ENCODE measurements at places on chromosomes 3 and 15. TPM values are rescaled to one million over a fixed set of nuclear protein-coding genes. Genes with fewer than 3 reads are reported as not detected.

GRCh38 chr3:12968541-12968940 is 104.7 kb downstream of the IQSEC1 start:
- no peak for DNase-seq

DNA sequence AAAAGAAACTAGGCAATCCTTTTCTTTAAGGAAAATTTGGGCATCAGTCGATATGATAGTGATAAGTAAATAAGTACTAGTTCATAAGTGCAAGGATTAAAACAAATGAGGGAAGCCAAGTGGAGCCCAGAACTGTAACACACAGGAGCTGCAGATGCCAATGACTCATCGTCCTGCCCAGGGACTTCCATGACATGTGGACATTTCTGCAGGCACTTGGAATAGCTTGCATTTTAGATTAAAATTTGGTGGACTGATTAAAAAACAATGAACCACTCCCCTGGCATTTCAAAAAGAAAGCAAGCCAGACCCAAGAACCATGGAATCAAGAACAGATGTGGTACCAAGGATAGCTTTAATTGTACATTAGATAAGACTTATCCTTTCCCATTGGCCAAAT is 2.9 kb downstream of the SAMD7 start:
- no peak for DNase-seq

- DNase-seq: no peak
Observed at GRCh38 chr3:129358772-129359371, 69.6 kb downstream of the EFCAB12 start.

GRCh38 chr3:59605318-59605717 is 555.5 kb upstream of the CFAP20DC start:
- DNase-seq: no peak

DNA sequence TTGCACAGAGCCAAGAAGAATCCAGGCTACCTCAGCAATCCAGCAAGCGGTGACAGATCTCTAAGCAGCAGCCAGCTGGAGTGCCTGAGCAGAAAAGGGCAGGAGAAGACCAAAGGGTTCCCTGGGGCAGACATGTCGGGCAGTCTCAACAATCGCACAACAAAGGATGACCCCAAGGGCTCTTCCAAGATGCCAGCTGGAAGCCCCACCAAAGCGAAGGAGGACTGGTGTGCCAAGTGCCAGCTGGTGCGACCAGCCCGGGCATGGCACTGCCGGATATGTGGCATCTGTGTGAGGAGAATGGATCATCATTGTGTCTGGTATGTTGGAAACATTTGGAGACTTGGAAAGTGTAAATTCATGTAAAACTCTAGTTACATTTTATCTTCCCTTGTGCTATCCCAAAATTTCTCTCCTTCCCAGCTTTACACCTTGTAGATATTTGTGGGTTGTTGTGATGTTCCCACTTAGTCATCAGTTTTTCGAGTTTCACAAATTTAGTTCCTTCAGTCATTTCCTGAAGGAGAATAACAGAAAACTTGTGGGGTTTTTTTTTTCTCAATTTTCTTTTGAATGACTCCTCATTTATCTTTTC is 6.4 kb downstream of the ZDHHC23 start:
- DNase-seq: no peak

- no peak for DNase-seq
Observed at GRCh38 chr3:147554332-147554731, 145.2 kb downstream of the ZIC1 start.

GRCh38 chr3:40827226-40827625 is 302.5 kb downstream of the ZNF621 start:
- no peak for DNase-seq

DNA sequence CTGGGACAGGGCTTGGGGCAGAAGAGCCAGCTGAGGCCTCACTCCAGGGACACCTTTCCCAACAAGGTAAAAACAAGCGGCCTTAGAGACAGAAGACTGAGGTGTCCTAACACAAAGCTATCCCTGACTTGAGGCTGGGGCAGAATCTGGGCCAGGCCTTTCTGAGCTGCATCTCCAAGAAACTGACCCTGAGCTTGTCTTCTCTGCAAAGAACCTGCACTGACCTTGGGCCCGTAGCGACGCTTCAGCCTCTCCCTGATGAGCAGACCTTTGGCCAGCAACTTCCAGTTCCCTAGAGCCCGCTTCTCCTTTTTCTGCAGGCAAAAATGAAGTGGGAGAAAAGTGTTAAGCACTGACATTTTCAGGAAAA is 22.2 kb downstream of the TMEM43 start:
- DNase-seq: peak; percentile 10

GRCh38 chr3:46447228-46447985 is 17.3 kb downstream of the LTF start:
- DNase-seq: no peak

The CLDN1 gene
- 36.2 TPM for polyA plus RNA-seq

DNA sequence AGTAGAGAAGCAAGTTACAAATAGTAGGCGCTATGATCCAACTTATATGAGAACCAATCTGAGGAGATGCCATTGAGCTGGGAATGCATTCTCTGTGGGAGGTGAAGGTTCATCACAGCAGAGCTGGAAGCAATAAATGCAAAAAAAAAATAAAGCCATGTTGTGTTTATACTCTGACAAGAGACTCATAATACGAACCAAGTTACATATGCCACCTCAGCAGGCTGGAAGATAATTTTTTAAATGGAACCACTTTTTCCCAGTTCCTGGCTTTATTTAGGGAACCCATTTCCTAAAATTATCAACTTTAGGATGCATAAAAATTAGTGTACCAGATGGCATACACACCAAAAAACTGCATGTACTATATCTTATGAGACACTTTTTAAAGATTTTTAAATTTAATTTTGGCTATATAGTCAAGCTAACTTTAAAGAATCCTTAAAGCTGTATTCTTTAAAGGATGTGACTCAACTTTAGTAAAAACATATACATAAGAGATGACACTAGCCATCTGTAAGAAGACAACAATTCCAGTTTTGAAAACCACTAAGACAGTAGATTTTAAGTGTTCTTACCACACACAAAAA is 23.6 kb upstream of the SETMAR start:
- DNase-seq: no peak

DNA sequence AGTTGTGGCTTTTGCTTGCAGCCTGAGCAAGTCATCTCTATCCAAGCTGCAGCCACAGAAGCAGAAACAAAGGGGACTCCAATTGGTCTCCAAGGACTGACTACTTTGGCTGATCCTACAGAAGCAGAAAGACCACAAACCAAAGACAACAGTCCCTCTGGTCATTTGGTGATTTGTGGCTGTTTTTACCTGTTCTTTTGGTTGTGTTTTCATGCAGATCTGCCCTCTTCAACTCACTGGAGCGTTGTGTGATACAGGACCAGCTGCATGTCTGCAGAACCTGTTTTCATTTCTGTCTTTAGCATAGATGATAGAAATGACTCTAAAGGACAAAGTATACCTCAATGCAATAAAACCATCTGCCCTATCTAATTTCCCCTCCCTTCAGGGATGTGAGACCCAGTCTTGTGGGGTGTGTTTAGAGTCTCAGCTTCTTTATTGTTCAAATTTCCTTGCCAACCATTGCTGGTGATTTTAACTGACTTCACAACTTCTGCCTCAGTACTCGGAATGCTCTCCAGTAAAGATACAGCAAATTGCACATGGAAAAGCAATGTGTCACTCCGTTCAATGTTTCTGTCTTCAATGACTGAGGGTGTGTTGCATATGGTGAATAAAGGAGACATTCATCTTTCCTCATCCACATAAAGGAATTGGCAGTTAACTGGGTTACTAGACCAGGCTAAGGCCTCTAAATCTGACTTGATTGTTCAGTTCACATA is 48.9 kb upstream of the SLC7A14 start:
- DNase-seq: no peak

- DNase-seq: no peak
Observed at GRCh38 chr3:186760141-186760833, 23.1 kb upstream of the EIF4A2 start.

DNA sequence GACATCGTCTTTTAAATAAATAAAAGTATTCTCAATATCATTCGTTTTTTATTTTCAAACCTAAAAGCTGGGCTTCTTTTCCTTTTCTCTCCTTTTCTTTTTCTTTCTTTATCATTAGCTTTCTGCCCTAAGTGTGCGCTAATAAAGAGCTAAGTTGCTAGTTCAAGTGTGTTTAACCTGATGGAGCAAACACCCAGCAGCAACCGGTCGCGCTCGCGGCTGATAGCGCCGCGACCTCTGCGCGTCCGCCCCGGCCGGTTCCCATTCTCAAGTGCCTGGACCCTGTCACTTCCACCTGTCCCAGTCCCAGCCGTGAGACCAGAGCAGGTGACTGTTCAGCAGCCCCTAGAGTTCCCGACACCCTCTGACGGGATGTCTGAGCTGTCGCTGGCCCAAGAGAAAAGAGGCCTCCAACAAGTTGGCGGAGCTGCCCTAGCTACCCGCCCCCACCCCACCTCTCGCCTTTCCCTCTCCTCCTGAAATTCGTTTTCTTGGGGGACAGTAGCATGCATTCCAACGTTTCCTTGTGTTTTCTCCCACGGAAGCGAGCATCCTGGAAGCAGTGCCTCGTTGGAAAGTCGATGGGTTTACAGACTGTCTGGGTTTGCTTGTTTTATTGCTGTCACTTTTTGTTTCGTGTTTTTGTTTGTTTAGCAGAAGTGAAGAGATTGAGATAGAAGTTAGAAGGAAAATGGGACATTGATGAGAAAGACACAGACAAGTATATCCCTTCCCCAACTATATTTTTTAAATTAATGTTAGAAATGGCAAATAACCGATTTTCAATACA is 3.1 kb upstream of the MECOM start:
- peak; percentile 93 for DNase-seq

GRCh38 chr3:18223571-18223970 is 201.6 kb downstream of the SATB1 start:
- DNase-seq: no peak

- DNase-seq: no peak
Observed at GRCh38 chr3:129610276-129610675, 3.8 kb upstream of the PLXND1 start.

- peak; percentile 37 for DNase-seq
Observed at GRCh38 chr15:99435113-99435695, 130.6 kb upstream of the MEF2A start.

The VIPR1 gene
- polyA plus RNA-seq: 10.6 TPM

- DNase-seq: no peak
Observed at GRCh38 chr3:94440767-94441493, 378.1 kb downstream of the NSUN3 start.

- DNase-seq: no peak
Observed at GRCh38 chr15:82737975-82738374, 28.3 kb upstream of the AP3B2 start.

The KIF15 gene
- polyA plus RNA-seq: 0.16 TPM

- DNase-seq: peak; percentile 10
Observed at GRCh38 chr15:86650094-86650493, 570.4 kb downstream of the AGBL1 start.

DNA sequence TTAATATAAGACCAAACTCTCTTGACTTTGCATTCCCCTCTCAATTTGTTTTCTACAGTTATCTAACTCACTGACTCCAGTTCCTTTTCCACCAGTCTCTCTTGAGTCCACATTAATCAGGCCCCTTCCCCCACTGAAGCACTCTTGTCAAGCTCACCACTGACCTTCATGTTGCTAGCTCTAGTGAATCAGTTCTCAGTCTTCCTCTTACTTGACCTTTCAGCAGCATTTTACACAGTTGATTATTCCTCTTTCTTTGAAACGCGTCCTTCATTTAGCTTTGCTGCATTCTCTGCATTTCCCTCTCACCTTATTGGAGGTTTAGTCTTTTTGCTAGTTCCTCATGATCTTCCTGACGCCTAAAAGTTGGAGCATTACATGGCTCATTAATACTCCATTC is 8.3 kb downstream of the PPP2R3A start:
- no peak for DNase-seq

DNA sequence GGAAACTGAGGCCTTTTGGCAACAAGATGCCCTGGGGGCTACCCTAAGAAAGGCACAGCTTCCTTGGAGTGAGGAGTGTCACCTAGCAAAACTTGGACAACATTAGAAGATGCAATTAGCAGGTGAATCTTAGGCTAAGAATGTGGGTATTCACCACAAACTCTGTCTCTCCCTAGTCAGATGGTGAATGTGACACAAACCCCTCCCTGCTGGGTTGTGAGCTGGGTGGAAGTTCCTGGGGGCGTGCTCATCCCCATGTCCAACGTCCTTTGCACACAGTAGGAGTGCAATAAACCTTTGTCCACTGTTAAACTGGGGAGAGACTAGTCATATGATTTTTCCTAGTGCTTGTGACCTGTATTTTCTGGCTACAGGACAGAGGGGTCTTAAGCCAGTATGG is 67.1 kb upstream of the SH3GL3 start:
- no peak for DNase-seq

DNA sequence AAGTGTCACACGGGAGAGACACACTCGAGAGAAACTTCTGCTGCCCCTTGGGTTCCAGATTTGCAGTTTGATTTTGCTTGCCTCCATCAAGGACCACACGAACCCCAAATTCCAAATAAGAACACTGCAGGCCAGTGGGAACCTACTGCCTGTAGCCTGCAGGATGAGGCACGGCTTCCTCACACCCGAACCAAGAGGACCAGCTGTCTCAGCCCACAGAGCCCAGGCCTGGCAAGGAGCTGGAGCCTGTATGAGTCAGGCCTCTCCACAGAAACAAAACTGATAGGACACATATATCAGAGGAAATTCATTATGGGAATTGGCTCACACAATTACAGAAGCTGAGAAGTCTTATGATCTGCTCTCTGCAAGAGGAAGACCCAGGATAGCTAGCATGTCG is 188.1 kb upstream of the NSMCE3 start:
- DNase-seq: no peak

DNA sequence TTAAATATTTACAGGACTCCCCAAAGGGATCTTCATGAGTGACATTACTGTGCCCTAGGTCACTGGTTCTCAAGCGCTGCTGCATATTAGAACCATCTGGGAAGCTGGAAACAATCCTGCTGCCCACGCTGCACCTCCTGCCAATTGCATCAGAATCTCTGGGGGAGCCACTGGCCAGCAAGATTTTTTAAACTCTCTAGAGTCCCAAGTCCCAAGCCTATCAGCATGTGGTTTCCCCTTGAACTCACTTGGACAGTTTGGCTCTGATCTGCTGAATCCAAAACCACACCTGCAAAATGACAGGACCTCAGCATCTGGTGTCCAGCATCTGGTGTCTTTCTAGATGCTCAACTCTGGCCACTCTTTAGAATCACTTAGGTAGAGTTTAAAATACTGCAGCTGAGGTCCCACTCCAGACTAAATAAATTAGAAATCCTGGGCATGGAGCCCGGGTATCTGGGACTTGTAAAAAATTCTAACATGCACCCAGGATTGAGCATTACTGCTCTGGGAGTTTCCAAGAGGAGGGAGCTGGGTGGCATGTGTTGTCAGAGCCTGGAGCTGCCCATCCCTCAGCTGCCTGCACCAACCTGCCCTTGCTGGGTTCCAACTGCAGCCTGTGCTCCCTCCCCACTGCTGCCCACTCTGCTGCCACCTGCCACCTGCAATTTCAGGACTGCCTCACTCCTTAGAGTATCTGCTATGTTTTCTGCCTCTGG is 311.3 kb downstream of the SLC9A9 start:
- no peak for DNase-seq

- DNase-seq: no peak
Observed at GRCh38 chr3:48926425-48927392, 8.1 kb downstream of the ARIH2 start.

Measured in pancreas (tissue), 10 donors.